ENCODE measurements at places on chromosomes 4 and X. TPM values are rescaled to one million over a fixed set of nuclear protein-coding genes. Genes with fewer than 3 reads are reported as not detected.

DNA sequence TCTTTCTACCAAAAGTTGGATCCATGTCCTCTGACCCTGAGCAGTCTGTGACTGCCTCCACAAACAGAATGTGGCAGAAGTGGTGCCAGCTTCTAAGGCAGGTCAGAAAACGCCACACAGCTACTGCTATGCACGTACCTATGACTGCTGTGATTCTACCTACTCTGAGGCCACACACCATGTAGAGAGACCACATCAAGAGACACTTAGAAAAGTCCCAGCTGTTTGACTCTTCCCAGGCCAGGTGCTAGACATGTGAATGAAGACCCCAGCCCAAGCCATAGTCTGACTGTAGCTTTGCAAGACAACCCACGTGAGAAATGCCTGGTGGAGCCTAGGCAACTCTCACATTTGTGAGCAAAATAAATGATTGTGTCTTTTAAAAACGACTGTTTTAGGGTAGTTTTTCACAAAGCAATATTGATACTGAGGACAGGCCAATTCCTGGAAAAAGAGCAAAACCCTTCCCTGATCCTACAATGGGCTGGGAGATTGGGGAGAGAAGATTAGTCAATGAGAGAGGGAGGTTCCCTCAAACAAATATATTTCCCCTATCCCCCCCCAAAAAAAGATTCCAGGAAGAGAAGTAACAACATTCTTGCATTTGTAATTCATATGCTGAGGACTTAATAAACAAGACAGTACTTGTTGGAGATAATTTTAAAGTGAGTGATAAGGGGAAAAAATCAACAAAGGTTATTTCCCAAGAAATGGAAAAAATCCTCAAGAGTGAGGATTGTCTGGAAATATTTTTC, 33.3 kb downstream of the FRYL start:
- H3K4me3 ChIP-seq: no peak overlapping the region
- no peaks in the 10 kb centered on the region for H3K36me3 ChIP-seq
- no peak overlapping the region for H3K27ac ChIP-seq
- H3K27me3 ChIP-seq: no peaks in the 10 kb centered on the region

DNA sequence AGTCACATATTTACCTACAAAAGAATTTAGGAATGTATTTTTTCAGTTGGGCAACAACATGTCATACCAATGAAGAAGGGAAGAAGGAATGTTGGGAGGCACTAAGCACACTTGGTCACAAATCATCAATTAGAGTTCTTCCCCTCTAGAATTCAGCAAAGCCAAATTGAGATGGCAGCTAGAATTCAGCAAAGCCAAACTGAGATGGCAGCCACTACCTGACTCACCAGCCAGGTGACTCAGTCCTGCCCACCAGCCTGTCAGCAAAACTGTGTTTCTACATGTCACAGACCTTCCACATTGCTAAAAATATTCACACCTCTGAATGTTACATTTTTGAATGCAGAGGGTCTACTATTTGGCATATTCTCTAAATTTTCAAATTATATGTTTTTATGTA, 63.2 kb upstream of the NOCT start:
- H3K27me3 ChIP-seq: no peaks in the 10 kb centered on the region
- H3K27ac ChIP-seq: no peak overlapping the region
- H3K4me3 ChIP-seq: no peak overlapping the region
- H3K4me1 ChIP-seq: no peaks in the 10 kb centered on the region

The ANOS1 gene
- not detected for total RNA-seq

The BMX gene
- 0.08 TPM for total RNA-seq

The PLXNB3 gene
- 2.0 TPM for total RNA-seq

The SMIM43 gene
- not detected for total RNA-seq

- no peaks in the 10 kb centered on the region for H3K27me3 ChIP-seq
- H3K36me3 ChIP-seq: no peaks in the 10 kb centered on the region
- H3K4me3 ChIP-seq: no peak overlapping the region
- no peaks in the 10 kb centered on the region for H3K4me1 ChIP-seq
- no peak for DNase-seq
Observed at GRCh38 chr4:143241892-143242291, 57.2 kb downstream of the USP38 start.

The TMEM144 gene
- 0.22 TPM for total RNA-seq

DNA sequence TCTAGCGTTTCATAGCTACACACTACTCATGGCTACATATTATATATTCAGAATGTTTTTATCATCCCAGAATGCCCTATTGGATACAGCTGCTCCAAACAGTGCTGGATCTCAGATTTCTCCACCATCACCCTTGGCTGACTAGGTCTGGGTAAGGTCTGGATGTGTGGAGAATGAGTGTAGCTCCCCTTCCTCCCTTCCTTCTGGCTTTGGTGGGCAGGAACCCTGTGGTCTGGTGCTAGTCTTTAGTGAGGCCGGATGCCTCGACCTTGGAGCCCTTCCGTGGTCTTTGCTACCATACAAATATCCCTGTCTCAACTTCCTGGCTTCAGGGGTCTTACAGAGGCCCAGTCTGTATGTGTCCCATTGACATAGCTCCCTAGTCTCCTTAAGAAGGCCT, 52.1 kb upstream of the KDR start:
- no peaks in the 10 kb centered on the region for H3K36me3 ChIP-seq
- no peaks in the 10 kb centered on the region for H3K27me3 ChIP-seq
- DNase-seq: no peak
- no peak overlapping the region for H3K27ac ChIP-seq
- H3K4me3 ChIP-seq: no peak overlapping the region

The ABCG2 gene
- 0.35 TPM for total RNA-seq

The PCDH19 gene
- total RNA-seq: 0.30 TPM

DNA sequence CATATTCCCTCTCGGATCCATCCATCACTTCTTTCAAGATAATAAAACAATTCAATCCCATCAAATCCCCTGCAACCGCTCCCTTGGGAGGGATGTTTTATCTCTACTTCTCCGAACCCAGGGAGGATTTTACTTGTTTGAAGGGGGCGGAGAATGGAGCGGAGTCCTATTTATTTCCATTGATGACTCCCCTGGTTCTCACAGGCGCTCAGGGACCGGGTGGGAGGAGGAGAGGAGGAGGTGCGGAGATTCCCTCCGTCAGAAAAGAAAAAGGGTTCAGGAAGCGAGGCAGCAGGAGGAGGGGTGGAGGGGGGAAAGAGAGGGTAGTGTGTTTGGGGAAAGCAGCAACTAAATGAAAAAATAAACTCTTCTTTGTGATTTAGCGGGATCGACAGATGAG, 2.1 kb downstream of the NDNF start:
- no peaks in the 10 kb centered on the region for H3K36me3 ChIP-seq
- H3K4me1 ChIP-seq: no peaks in the 10 kb centered on the region
- DNase-seq: peak; percentile 43
- H3K27ac ChIP-seq: no peak overlapping the region

DNA sequence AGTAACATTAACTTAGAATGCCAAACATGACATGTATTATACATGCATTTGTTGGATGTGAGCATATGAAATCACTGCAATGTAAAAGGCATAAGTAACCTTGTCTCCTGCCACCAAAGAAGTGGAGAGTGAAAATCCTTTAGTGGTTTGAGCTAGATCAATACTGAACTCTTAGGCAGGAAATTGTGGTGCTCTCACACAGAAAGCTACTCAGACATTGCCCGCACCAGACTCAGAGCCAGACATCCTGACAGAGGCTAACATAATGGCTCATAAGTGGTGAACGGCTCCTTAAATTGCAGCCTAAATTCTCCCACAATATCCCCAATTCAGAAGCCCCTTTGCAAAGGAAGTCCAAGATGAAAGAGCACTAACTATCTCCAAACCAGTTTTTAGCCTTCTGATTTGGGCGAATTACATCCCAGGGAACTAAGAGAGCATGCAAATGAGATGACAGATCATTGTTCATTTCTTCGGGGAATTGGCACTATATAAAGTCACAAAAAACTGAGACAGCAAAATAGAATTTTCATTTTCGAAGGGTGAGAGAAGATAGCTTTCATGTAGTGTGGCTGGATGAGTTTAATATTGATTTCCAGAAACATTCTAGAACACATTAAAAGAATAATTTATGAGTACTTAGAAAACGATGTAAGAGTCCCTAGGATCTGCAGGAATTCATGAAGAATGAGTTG, 233.6 kb upstream of the RPS6KA3 start:
- no peaks in the 10 kb centered on the region for H3K27me3 ChIP-seq
- no peaks in the 10 kb centered on the region for H3K36me3 ChIP-seq
- DNase-seq: peak; percentile 15
- H3K4me1 ChIP-seq: peaks cover 36% of the 10 kb centered on the region

DNA sequence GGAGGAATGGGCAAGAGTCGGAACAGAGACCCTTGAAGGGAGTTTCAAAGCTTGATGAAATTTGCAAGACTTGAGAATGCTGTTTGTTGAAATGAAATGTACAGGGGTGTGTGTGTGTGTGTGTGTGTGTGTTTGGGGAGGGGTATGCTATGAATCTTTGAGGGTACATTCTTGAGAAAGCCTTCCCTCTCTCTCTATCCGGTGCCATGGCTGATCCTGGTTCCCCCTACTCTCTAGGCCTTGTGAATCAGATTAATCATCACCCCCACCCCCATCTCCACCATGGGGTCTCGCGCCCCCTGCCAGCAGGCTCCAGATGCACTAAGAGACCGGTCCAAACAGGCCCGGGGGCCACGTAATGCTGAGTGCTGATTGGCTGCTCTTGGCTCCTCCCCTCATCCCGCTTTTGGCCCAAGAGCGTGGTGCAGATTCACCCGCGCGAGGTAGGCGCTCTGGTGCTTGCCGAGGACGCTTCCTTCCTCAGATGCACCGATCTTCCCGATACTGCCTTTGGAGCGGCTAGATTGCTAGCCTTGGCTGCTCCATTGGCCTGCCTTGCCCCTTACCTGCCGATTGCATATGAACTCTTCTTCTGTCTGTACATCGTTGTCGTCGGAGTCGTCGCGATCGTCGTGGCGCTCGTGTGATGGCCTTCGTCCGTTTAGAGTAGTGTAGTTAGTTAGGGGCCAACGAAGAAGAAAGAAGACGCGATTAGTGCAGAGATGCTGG, at the start of gene HTR2C:
TSS of gene HTR2C (plus strand) at position 441 of the 729 bp plus-strand sequence. CDS start 142,851 bp downstream, outside the sequence.
- no peaks in the 10 kb centered on the region for H3K4me1 ChIP-seq
- H3K36me3 ChIP-seq: no peaks in the 10 kb centered on the region
- H3K27ac ChIP-seq: no peak within 1 kb of the TSS
- H3K27me3 ChIP-seq: no peaks in the 10 kb centered on the region
- no peak within 1 kb of the TSS for H3K4me3 ChIP-seq
- no peak for DNase-seq

The EBP gene
- total RNA-seq: 61.7 TPM

- H3K36me3 ChIP-seq: no peaks in the 10 kb centered on the region
- no peak for DNase-seq
- H3K27ac ChIP-seq: no peak overlapping the region
Observed at GRCh38 chr4:79087071-79087470, 147.8 kb upstream of the PAQR3 start.

The C4orf36 gene
- 0.75 TPM for total RNA-seq

The RADX gene
- total RNA-seq: 4.9 TPM

DNA sequence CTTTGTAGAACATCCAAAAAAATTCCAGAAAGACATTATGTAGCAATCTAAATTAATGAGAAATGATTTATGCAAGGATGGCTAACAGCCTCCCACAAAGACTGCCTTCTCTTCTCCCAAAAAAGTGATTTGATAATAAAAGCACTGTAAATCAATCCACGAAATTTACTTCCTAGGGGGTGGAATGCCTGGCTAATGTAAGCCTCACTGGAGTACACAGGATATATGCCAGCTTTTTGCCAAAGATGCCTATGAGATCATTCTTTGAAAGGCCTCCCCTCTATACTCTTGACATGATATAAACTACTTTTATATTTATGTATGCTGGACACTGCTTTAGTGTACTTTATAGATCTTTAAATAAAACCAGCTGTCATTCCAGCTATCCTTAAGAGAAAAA, 211.1 kb downstream of the ADAMTS3 start:
- H3K27ac ChIP-seq: no peak overlapping the region
- H3K4me1 ChIP-seq: no peaks in the 10 kb centered on the region
- H3K4me3 ChIP-seq: no peak overlapping the region
- DNase-seq: no peak

DNA sequence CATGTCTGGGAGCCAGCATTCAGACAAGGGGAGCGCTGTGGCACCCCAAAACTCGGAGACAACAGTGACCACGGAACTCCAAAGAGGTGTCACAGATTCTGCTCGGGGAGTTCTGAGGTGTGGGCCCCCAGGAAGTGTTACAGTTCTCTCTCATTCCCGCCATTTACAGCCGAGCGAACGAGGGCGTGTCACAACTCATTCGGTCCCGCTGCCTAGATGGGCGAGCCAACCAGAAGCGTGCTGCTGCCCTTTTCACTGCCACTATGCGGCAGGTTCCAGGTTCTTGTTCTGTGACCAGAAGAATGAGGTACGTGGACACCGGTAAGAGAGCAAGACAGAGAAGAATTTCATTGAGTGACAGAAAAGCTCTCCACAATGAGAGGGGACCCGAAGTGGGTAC, 1370.6 kb upstream of the AGA start:
- no peak overlapping the region for H3K4me3 ChIP-seq
- no peak for DNase-seq
- no peak overlapping the region for H3K27ac ChIP-seq
- H3K4me1 ChIP-seq: no peaks in the 10 kb centered on the region

DNA sequence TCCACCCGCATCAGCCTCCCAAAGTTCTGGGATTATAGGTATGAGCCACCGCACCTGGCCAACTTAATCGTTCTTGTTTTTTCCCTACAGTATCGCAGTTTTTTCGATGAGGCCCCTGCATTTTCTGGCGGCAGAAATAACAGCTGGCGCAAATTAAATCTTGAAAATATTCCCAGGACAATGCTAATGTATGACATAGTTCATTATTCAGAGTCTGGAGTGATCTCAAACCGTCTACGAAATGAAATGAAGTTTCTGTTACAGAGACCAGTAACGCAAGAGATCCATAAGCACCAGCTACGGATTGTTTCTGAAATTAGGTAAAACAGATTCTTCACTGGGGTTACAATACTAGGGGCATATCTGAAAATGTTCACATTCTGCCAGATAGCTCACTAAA, 27.3 kb downstream of the CXorf58 start:
- no peaks in the 10 kb centered on the region for H3K4me1 ChIP-seq
- H3K27me3 ChIP-seq: no peaks in the 10 kb centered on the region
- no peak overlapping the region for H3K27ac ChIP-seq
- DNase-seq: no peak

The DIPK2B gene
- total RNA-seq: not detected

- H3K4me1 ChIP-seq: no peaks in the 10 kb centered on the region
- DNase-seq: no peak
- no peak overlapping the region for H3K4me3 ChIP-seq
- H3K27ac ChIP-seq: no peak overlapping the region
- no peaks in the 10 kb centered on the region for H3K27me3 ChIP-seq
- no peaks in the 10 kb centered on the region for H3K36me3 ChIP-seq
Observed at GRCh38 chrX:65873385-65873784, 166.5 kb downstream of the VSIG4 start.

DNA sequence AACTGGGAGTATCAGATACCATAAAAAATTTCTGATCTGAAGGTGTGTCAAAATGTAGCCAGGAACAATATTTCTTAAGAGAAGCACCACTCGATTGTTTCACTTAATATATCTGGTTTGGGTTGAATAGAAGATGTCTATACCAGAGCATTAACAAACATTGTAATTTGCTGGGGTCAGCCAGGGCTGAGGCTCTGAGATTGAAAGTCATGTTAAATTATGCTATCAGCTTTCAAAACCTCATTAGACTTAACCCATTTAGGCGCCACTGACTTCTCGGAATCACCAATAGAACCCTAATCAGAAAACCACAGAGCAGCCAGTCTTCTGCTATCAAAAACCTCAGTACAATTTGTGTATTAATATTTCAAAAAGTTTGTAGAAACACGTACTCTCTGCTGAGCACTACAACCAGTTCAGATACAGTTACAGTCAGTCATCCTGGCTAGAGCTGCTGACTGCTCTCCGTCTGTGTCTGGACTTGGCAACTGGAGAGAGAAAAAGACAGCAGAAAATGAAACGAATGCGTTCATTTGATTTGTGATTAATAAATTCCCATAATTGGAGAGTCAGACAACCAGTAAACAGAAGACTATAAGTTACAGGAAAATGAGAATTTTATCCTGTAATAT, 848.6 kb upstream of the PABPC4L start:
- H3K4me1 ChIP-seq: no peaks in the 10 kb centered on the region
- H3K36me3 ChIP-seq: no peaks in the 10 kb centered on the region
- H3K27me3 ChIP-seq: no peaks in the 10 kb centered on the region

Measured in SJCRH30 (cell line).